Occipital lobe (tissue), 3 donors: ENCODE measurements at places on chromosomes 2 and 18.

GRCh38 chr2:40199771-40200170, 252.1 kb downstream of the SLC8A1 start:
- DNase-seq: no peak

DNA sequence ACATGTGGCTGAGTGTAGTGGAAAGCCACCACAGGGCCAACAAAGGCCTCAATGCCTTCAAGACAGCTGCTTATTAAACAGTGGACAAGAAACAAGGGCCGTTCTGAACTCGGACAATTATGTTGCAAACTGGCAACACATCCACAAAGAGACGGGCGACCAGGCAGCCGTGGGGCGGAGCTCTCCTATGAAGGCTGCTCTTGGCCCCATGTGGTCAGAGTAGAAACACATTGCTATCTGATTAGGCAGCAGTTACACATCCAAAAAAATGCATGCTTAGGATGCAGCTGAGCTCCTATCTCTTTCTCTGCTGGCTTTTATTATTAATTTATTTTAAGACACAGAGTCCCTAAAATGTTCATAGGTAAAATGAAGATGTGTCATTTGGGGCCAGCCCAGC, 163.4 kb downstream of the TMEM163 start:
- DNase-seq: no peak

DNA sequence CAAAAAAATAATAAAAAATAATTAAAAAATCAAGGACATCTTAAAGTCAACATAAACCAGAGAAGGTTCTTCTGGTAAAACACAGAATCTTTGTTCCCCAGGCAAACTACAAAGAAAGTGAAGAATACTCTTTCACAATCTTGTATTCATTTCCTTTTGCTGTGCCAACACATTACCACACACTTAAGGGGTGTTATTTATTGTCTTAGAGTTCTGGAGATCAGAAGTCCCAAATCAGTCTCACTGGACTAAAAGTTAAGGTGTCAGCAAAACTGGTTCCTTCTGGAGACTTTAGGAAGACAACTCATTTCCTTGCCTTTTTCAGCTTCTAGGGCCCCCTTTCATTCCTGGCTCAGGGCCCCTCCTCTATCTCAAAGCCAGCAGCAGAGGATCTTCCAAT, 12.2 kb upstream of the CAB39 start:
- DNase-seq: no peak

GRCh38 chr18:42937436-42937835, 178.0 kb downstream of the RIT2 start:
- no peak for DNase-seq

GRCh38 chr18:56294484-56295183, 343.8 kb downstream of the TXNL1 start:
- no peak for DNase-seq

GRCh38 chr18:37481491-37481890, 84.1 kb downstream of the CELF4 start:
- no peak for DNase-seq

GRCh38 chr2:222180619-222181018, 118.2 kb downstream of the PAX3 start:
- no peak for DNase-seq

DNA sequence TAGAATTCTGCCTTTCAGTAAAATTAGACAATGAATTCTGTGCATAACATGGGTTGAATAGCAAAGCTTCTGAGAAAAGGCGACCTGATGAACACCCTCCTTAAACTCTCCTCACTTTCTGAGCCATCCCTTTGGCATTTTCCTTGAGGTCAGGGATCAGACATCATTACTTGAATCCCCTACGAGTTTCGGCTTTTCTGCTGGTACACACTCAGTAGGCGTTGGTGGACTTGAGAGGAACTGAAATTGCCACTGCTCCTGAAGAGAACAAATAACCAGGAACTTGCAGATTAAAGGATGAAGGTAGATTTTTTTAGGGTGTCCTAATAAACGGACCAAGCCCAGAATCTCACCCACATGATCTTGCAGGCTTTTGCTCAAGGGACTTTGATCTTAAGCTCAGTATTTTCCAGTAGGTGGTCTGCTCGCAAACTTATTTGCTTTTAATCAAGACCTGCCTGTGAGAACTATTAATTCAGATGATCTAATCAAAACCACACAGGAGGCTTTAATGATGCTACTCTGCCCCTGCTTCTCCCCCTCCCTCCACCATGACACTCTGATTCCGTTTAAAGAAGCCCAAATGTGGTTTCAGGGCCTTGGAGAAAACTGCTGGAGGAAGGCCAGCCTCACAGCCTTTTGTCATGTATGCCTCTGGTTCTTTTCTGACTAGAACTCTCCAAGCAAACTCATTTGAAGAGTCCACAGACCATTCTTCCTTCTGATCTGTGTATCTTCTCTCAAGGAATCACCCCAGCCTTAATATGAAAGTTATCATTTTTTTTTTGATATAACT, 124.9 kb downstream of the PRKCE start:
- DNase-seq: no peak

DNA sequence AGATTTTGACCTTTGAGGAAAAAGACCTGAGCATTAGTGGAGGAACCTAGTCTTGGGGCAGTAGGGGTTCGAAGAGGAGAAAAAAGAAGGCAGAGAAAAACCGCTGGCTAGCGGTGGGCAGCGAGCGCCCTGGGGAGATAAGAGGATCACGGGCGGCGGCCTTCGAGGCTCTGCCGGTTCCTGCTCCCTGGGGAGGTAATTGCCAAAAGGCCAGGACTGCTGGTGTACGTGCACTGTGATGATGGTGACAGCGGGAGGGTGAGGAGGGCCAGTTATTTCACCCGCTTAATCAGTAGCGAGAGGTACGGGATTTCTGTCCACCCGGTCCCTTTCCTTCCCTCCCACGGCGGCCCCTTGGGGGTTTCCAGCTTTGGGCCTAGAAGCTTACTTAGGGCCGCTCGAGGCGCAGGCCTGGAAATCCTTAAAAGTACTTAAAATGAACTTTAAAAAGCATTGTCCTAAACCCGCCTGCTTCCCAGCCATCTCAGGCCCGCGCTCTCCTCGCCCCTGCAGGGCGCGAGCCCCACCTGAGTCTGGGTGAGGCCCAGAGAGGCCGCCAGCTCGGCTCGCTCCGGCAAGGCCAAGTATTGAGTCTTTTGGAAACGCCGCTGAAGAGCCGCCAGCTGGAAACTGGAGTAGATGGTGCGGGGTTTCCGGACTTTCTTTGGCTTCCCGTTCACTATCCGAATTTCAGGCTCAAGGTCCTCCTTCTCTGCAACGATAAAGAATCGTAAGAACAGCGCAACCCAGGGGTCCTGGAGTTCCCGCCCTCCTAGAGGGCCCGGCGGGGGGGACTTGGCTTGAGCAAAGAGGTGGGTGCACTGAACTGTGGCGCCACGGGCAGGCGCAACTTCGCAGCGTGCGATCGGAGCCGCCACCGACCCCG, 1.5 kb downstream of the DLX2 start:
- no peak for DNase-seq

- no peak for DNase-seq
These were observed 237.2 kb downstream of the RNF152 start for GRCh38 chr18:61655630-61656029.

- DNase-seq: no peak
These were observed 1078.5 kb upstream of the ZEB2 start for GRCh38 chr2:145598434-145598833.

DNA sequence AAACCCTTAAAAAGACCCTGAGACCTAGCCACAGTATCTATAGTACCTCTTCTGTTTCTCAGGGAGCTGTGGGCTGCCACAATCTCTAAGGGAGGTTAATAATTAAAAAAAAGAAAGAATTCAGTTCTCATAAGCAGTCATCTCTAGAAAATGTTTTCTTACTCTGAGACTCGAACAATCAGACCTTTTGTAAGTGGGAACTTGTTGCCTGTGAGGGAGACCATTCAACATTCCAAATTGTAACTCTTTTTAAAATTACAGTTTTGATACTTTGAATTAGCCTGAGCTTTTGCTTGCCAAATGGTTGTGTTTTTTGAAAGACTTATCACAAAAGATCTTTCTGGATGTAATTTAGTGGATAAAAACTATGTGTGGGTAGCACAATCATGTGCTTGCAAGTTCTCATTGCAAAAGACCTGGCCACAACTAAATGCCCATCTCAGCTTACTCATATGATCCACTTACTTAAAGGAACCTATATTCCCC, 33.3 kb downstream of the IL1R2 start:
- no peak for DNase-seq
